DMS79 treated with DMSO at 0.1 percent for 48 hours (cell line): ENCODE measurements at places on chromosomes 6 and 20.

DNA sequence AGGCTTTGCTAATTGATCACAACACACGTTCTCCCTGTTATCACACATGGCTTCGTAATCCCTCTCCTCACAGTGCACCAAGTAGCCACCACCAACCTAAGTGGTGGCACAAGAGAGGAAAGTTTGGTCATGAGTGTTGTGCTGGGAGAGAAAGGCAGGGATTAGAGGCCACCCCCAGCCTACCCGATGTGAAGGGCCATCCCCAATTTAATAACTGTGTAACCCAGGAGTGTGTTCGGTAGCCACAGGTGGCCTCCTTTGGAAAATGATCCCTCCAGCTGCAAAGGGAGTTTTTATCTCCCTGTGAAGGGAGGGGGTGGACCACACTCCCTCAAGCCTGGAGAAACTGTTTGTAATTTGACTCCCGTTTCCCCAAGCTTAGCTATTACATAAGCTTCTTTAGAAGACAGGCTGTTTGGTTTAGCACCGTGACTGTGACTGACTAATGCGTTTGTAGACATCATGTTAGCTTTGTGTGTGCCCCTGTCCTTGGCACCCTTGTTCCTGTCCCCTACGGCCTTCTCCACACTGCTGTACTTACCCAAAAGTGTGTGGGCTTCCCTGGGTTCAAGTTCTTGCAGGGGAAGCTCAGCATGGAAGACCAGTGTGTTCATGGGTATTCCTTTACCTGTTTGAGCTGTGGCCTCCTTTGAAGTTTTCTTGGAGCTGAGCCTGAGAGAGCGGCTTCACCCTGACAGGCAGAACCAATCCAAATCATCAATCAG is 20.6 kb downstream of the PPP1R16B start:
- DNase-seq: peak; percentile 56

DNA sequence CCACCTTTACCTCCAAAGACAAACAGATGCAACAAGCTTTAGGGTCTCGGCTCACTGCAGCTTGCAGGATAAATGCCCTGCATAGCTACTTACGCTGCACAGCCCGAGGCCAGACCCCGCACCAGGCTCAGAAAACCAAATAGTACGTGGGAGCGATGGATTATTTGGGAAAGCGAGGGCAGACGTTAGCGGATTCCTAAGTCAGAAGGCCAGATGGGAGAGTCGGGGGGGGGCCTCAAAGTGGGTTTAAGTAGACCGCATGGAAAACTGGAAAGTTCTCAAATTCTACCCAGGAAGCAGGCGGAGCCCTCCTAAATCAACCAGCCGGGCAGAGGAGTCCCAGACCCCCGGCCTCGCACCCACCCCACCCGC is 382 bp downstream of the SFT2D1 start:
- no peak for DNase-seq

DNA sequence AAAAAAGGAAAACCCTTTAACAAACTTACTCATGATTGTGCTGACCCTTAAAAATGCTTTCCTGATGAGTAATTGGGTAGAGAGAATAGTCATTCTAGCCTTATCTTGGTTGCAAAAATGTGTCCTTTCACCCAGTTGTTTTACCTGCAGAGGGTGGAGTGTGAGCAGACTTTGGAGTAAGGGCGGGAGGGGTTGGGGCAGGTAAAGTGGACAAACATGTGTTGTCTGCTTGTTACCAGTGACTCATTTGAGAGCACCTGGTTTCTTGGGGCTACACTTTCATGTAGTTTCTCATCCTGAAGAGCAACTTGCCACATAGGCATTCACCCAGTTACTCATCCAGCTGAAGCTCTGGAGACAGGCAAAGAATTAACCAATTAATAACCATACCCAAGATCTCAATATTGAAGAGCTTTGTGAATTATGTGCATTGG is 121.1 kb downstream of the TNFRSF21 start:
- no peak for DNase-seq

GRCh38 chr20:9490161-9490560 is 24.2 kb upstream of the LAMP5 start:
- no peak for DNase-seq

DNA sequence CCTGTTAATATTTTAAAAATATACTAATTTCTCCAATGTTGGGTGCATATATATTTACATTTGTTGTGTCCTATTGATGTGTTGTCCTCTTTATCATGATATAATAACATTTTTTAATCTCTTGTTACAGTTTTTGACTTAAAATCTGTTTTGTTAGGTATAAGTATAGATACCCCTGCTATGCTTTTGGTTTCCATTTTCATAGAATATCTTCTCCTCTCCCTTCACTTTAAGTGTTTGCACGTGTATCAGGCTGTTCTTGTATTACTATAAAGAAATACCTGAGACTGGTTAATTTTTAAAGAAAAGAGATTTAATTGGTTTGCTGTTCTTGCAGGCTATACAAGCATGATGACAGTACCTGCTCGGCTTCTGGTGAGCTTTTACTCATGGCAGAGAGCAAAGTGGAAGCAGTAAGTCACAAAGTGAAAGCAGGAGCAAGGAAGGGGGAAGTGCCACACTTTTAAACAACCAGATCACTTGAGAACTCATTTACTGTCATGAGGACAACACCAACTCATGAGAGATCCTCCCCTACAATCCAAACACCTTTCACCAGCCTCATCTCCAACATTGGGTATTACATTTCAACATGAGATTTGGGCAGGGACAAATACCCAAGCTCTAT is 340.5 kb upstream of the SYNCRIP start:
- DNase-seq: no peak

DNA sequence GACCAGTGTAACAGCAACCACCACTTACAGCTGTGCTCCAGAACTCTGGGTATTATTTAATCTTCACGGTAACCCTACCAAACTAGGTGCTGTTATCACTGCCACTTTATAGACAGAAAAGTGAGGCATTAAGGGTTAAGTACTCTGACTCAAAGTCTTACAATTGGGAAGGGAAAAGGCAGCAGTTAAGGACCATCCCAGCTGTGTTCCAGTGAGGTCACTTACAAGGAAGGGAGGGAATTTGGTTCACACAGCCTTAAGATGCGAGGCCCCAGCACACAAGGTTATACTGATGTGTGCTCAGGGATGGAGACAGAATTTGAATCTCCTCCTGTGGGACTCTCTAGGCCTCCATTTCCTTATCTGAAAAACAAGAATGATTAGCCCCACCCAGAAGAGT is 46.7 kb downstream of the TRERF1 start:
- no peak for DNase-seq

GRCh38 chr20:40275738-40276137 is 413.3 kb downstream of the MAFB start:
- DNase-seq: no peak

- no peak for DNase-seq
Observed at GRCh38 chr6:170208651-170209353, 82.1 kb downstream of the DLL1 start.

DNA sequence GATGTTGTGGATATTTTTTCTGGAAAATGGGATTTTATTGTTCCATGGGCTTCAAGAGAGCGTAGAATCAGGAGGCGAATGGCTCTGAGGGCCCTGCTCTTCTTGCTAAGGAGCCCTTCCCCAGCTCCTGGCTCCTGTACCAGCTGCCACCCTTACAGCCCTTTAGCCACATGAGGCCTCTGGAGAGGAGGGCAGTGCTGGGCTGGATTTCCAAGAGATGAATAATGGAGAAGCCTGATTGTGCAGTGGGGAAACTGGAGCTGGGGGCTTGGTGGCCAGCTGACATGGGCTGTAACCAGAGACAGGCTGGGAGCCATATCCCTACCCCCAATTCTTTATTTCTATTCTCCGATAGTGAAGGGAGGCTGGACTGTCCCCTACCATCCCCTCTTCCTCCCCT is 9.2 kb downstream of the LRRC73 start:
- no peak for DNase-seq
